B cell (primary cell): ENCODE measurements at places on chromosomes 3 and 15. TPM values are rescaled to one million over a fixed set of nuclear protein-coding genes. Genes with fewer than 3 reads are reported as not detected.

GRCh38 chr3:168186293-168186983, 90.7 kb upstream of the GOLIM4 start:
- no peak for DNase-seq

The FBXO40 gene
- not detected in 2 replicates for polyA plus RNA-seq

DNA sequence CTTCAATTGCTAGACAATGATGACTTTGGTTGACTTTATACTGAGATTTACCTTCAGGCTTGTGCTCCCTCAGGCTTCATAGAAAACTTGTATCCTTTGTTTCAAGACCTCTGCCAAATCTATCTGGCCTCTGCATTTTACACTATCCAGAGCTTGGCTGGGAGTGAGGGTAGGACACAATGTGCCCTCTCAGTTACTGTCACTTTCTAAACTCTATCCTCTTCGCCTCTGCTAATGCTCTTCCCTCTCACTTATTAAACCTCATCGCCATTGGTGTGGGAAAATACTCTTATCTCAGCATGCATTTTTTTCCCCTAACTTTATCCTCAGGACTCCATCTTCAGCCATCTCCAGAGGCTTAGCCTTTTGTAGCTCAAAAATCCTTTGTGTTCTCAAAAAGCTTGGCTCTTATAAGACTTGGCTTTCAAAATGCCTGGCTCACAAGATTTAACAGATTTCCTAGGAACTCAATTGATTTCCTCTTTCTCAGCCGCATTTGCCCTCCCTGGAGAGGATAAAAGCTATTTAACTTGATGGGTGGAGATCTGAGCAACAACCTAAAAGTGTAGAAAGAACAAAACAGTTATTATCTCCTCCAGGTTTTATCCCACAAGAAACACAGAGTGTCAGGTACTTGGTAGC, 28.3 kb downstream of the SUCNR1 start:
- no peak for DNase-seq

DNA sequence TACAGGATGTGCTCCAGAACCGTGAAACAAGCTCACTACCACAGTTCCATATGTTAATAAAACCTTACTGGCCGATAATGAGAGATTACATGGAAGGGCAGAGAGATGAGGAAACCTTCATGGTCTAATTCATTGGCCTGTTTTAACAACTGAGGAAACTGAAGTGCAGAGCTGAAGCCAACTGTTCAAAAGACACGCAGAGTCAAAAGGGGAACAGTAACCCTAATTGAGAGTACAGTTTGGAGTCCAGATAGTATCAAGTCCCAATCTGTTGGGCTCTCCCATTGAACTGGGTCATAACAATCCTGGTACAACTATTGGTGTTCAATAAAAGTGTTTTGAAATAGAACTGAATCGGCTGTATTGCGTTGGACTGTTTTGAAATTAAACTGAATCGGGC, 69.6 kb downstream of the SLC12A8 start:
- no peak for DNase-seq

GRCh38 chr3:152213203-152213602, 55.5 kb upstream of the MBNL1 start:
- DNase-seq, result no peak

DNA sequence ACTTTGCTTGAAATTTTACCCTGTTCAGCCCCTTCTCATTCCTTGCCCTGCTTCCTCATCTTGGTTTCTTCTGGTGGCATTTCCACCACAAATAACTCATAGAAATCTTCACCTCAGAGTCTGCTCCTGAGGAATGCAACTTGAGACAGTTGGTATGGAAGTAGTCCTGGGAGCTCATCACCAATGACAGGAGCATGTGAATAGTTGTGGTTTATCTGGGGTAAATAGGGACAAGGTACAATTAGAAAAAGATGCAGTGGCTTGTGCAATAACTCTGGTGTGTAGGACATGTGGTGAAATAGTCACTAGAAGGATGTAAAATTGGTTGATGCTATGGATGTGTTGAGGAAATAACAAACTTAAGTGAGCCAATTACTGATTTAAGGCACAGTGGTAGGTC, 72.7 kb upstream of the CHRNA7 start:
- DNase-seq, result no peak

DNA sequence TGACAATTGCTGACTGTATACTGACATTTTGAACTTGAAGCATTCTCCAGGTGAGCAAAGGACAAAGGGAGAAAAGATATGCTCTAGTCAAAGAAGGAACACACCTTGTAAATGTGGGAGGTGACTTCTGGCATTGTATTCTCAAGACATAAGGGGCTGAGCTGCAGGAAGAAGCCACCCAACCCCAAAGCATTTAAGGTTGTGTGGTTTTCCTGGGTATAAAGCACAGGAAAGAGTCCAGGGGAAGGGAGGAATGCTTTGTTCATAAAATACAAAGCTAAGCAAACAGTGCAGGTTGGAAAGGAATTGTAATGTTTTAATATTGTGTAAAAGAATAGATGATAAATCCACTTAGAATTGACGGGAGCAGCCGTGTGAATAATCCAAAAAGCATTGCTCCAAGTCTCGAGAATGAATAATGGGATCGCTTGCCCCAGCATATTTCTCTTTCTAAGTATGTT, 102.4 kb upstream of the LRIG1 start:
- no peak for DNase-seq

The POPDC2 gene
- 7.5 and 9.5 TPM in 2 replicates for polyA plus RNA-seq

The FXR1 gene
- 43.4 and 68.6 TPM in 2 replicates for polyA plus RNA-seq

- no peak for DNase-seq
Measured at GRCh38 chr3:63051920-63052319, 176.7 kb upstream of the CADPS start.

DNA sequence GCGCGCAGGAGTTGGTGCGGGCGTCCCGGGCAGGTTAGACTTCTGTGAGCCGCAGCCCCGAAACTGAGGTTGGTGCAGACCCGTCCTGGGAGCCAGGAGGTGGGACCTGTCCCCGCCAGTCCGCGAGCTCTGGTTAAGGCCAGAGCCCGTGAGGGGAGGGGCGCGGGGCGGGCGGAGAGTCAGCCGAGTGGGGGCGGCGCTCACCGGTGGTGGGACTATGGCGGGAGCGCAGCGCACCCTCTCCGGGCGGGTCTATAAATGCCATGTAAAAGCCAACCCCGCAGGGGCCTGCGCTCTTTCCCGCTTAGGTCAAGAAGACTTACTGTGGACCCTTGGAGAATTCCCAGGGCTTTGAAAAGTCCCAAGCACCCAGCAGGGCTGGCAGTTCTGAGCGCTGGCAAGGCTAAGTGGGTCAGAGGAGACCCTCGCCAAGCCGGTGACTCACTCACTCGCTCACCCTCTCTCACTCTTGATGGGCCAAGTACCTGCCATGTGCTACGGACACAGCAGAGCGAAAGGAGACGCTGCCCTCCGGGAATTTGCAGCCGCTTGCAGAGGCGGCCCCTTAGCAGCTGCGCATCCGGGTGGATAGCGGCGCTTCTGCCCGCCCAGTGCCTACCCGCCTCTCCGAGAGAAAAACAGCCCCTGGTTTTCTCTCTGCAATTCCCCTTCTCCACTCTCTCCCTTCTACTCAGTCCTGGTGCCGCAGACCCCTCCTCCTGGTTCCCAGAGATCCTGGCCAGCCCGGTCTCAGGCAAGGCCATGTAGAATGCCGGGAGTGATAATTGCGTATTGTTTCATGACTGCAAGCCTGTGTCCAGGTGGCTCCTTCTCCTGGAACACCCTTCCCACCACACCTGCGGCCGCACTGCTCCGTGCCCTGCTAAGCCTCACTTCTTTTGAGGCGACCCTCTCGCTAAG, at the start of gene ALDH1L1:
Gene ALDH1L1 (minus strand): TSS at position 110 of the 921 bp plus-strand sequence. CDS start 19,607 bp downstream, outside the sequence.
- no peak for DNase-seq
